ENCODE measurements at places on chromosomes 2 and 18.

- H3K4me1 ChIP-seq, result no peaks in the 10 kb centered on the region
- H3K36me3 ChIP-seq, result no peaks in the 10 kb centered on the region
- H3K4me3 ChIP-seq, result no peak overlapping the region
Observed at GRCh38 chr18:58454406-58455061, 174.4 kb downstream of the ALPK2 start.

DNA sequence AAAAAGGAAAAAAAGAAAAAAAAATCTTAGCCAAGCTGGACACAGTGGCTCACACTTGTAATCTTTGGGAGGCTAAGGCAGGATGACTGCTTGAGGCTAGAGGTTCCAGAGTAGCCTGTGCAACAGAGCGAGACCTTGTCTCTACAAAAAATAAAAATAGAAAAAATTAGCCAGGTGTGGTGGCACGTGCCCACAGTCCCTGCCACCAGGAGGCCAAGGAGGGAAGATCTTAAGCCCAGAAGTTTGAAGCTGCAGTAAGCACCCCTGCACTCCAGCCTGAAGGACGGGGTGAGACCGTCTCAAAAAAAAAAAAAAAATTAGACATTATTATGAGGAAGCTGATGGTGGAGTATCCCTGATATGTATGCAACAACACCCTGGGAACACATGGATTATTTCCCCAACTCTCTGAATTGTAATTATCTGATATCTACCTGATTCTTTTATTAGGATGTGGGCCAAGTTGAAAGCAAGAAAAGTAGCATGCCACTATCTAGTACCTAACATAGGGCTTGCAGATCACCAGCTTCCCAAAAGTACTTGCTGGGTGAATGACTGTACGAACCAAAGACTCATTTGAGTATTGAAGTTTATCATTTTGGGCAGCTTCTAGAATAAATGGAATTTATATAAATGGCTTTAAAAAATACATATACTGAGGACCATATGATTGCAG lies 140.9 kb downstream of the TCF4 start:
- no peak overlapping the region for H3K27ac ChIP-seq
- no peak overlapping the region for H3K4me3 ChIP-seq
- no peaks in the 10 kb centered on the region for H3K4me1 ChIP-seq
- no peak for DNase-seq
- peaks cover 2% of the 10 kb centered on the region for H3K27me3 ChIP-seq
- no peaks in the 10 kb centered on the region for H3K36me3 ChIP-seq

DNA sequence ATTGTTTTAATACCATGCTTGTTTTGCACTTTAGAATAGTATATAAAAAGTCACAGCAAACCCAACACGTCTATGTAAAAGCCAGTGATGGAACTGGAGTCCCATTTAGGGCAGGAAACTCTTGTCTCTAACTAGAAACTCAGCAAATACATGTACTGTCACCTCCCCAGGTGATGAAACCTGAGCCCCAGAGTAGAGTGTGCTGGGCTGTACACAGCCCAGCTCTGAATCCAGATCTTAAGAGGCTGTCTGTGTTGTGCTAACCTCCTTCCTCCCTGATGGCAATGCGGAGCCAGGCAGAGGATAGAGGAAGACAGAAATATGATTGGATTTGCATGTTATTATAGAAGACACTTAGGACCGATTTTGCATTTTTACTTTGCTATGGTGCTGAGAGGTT lies 317.5 kb upstream of the TRIB2 start:
- H3K27me3 ChIP-seq, result no peaks in the 10 kb centered on the region
- H3K4me1 ChIP-seq, result no peaks in the 10 kb centered on the region
- H3K36me3 ChIP-seq, result peaks cover 4% of the 10 kb centered on the region
- H3K4me3 ChIP-seq, result no peak overlapping the region
- no peak overlapping the region for H3K27ac ChIP-seq

DNA sequence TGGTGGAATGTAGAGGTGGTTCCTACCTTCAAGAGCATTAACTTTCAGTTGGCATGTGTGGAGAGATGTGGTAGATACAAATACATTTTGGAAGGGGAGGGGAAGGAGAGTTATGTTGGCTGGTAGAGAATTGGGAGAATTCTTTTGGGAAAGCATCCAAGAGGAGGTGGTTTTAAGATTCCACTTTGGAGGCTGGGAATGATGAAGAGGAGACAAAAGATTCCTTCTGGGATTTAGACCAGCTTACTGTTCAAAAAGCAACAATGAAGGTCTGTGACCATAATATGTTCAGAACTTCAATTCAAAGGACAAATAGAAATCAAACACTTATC lies 120.8 kb upstream of the FOSL2 start:
- H3K36me3 ChIP-seq, result peaks cover 26% of the 10 kb centered on the region
- peak overlapping the region; percentile 75 for H3K27ac ChIP-seq
- no peaks in the 10 kb centered on the region for H3K27me3 ChIP-seq
- peak overlapping the region; percentile 64 for H3K4me3 ChIP-seq
- DNase-seq, result no peak
- H3K4me1 ChIP-seq, result peaks cover 40% of the 10 kb centered on the region

GRCh38 chr18:35777039-35777438 lies 195.4 kb upstream of the RMP24 start:
- H3K27me3 ChIP-seq, result peaks cover 4% of the 10 kb centered on the region
- no peaks in the 10 kb centered on the region for H3K36me3 ChIP-seq
- H3K4me3 ChIP-seq, result no peak overlapping the region
- H3K27ac ChIP-seq, result no peak overlapping the region
- H3K4me1 ChIP-seq, result no peaks in the 10 kb centered on the region

- DNase-seq, result no peak
- no peaks in the 10 kb centered on the region for H3K36me3 ChIP-seq
- H3K4me1 ChIP-seq, result peaks cover 8% of the 10 kb centered on the region
Observed at GRCh38 chr18:79790996-79791972, 6.5 kb upstream of the KCNG2 start.

DNA sequence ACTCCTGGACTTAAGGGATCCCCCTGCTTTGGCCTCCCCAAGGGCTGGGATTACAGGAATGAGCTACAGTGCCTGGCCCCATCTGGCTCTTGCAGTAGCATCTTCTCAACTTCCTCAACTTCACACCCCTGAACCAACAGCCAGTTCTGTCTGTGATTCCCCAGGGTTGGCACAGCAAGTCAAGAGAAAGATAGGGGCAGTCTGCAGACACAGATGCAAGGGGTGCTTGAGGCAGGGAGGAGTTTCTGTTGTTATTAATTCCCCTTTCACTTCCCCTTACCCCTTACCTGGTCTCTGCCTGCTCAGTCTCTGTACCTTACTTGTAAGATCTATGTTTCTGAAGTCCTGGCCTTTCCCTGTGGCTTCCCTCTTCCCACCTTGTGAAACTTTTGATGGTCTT lies 54.1 kb upstream of the MEX3C start:
- no peak overlapping the region for H3K27ac ChIP-seq
- H3K4me3 ChIP-seq, result no peak overlapping the region
- no peak for DNase-seq
- H3K4me1 ChIP-seq, result no peaks in the 10 kb centered on the region
- H3K36me3 ChIP-seq, result no peaks in the 10 kb centered on the region

- H3K4me1 ChIP-seq, result no peaks in the 10 kb centered on the region
- H3K4me3 ChIP-seq, result no peak overlapping the region
- H3K36me3 ChIP-seq, result peaks cover 5% of the 10 kb centered on the region
- DNase-seq, result no peak
- H3K27ac ChIP-seq, result no peak overlapping the region
Observed at GRCh38 chr18:69715191-69715795, 232.4 kb downstream of the CD226 start.

Measured in activated naive CD8-positive, alpha-beta T cell treated with anti-CD3 and anti-CD28 coated beads, Interleukin-2, amount 10 ng/mL, durations not matched to agents 7 days and 5 days (primary cell).